Right atrium auricular region (tissue), 2 donors: ENCODE measurements at places on chromosomes 4 and X. TPM values are rescaled to one million over a fixed set of nuclear protein-coding genes. Genes with fewer than 3 reads are reported as not detected.

GAGE1 gene
- total RNA-seq: not detected

POU4F2 gene
- not detected for total RNA-seq

SPINK2 gene
- 14.7 TPM for total RNA-seq

UTP3 gene
- total RNA-seq: 12.5 TPM

DNA sequence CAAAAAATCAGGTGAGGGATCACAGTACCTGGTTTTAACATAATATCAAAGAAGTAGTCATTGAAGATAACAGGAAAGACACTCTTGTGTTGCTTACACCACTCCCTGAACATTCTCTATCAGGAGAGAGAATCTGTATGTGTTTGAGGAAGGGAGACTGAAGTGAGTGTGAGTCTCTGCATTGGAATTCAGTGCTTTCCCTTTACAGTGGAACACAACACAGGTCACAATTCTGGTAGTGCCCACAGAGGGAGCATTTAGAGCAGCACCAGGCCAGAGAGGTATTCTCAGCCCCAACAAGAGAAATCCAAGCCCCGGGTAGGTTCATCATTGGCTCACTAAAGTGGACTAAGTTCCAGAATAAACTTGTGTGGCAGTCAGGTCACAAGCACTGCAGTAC, 64.7 kb upstream of the UBQLN2 start:
- DNase-seq: no peak

DNA sequence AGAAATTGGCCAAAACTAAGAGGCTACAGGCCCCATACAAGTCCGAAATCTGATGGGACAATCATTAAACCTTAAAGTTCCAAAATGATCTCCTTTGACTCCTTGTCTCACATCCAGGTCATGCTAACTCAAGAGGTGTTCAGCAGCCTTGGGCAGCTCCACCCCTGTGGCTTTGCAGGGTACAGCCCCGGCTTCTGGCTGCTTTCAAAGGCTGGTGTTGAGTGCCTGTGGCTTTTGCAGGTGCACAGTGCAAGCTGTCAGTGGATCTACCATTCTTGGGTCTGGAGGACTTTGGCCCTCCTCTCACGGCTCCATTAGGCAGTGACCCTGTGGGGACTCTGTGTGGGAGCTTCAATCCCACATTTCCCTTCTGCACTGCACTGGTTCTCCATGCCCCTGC, 329.1 kb upstream of the MAD2L1 start:
- DNase-seq: no peak

- DNase-seq: peak; percentile 71
Observed at GRCh38 chr4:165493359-165493758, 114.6 kb downstream of the CPE start.

DNA sequence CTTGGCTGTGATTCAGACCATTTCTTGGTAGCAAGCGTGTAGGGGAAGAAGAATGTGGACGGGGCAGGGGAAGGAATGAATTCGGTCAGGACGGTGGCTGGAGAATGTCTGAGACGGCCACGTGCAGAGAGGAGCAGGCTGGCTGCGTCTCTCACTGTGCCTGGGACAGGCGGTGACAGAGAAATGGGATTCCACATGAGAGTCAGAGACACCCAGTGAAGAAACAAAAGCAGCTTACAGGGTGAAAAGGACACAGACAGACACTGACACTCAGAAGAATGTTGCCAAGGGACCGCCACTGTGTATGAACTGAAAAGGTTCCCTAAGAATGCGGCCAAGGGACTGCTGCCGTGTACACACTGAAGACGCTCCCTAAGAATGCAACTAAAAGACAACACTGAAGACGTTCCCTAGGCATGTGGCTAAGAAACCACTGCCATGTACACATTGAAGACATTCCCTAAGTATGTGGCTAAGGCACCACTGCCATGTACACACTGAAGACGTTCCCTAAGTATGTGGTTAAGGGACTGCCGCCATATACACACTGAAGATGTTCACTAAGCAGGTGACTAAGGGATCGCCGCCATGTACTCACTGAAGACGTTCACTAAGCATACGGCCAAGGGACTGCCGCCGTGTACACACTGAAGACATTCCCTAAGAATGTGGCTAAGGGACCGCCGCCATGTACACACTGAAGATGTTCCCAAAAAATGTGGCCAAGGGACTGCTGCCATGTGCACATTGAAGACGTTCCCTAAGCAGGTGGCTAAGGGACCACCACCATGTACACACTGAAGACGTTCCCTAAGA, 49.1 kb downstream of the DHRSX start:
- no peak for DNase-seq

DNA sequence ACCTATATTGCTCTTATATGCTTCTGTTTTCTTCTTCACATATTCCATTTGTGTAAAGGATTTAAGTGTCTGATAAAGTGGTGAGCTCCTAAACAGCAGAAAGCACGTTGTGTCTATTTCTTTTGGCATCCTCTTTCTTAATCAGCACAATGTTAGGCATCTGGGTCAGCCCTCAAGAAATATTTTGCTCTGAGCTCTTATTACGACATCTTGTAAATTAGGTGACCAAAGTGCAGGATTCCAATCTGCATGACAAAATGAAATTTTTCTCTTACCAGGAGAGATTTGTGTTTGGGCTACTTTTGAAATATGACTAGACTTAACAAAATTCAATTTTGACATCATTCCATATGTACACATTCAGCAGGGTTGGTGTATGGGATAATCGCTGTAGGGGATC, 210.0 kb upstream of the IGFBP7 start:
- no peak for DNase-seq

- DNase-seq: no peak
Observed at GRCh38 chr4:23873717-23874535, 15.9 kb downstream of the PPARGC1A start.
